GM20000 (cell line): ENCODE measurements at places on chromosomes 6 and 20.

DNA sequence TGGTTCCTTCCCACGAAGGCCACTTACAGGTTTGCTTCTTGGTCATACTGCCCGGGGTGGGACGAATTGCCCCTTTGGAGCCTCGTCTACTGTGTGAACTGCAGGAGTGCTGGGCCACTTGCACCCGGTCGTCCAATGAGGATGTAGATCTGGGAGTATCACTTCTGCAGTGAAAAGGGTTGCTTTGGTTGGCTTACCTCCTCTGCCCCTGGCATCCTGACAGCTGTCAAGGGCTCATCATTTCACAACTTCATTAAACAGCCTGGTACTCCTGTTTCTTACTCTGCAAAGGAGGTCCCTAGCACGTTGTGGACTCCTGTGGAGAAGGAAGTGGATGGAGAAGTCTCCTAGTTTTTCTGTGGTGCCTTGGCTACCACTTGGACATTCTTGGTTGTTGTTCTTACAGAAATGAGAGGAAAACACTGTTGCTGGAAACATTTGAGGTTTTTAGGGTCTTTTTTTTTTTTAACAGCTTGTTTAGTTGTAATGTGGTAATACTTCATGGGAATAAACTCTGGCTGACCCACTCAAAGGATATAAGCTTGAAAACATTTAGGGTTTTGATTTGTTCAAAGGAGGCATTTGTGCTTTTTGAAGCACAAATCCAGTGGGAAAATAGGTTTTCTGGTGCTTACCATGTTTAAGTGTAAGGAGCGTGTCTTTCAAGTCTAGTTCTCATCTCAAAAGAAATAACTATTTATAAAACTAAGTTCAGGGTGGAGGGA, 60.7 kb downstream of the AKAP12 start:
- no peak for DNase-seq

DNA sequence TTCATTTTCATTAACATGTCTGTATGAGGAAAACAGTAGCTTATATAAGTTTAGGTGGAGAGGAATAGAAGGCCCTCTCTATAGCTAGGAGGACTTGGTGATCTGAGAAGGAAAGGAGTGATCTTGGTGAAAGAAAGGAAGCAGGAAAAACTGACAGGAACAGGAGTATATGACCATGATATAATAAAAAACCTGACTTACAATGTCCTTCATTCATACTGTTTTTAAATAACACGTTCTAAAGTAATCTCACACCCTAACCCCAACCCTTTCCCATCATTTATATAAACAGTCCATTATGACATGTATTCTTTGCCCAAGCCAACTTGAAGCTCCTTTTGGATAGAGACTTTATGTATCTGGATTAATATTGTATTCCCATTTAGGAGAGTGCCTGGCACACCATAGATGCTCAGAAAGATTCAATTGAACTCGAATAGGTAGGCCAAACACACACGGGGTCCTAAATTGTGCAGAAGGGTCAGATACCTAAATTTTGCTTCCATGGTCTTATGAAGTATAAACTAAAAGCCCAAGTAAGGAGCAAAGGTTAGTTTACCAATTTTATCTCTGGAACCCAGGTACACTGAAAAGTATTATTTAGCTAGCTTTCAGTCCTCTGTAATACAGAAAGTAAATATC, 75.9 kb downstream of the OR2B2 start:
- no peak for DNase-seq

DNA sequence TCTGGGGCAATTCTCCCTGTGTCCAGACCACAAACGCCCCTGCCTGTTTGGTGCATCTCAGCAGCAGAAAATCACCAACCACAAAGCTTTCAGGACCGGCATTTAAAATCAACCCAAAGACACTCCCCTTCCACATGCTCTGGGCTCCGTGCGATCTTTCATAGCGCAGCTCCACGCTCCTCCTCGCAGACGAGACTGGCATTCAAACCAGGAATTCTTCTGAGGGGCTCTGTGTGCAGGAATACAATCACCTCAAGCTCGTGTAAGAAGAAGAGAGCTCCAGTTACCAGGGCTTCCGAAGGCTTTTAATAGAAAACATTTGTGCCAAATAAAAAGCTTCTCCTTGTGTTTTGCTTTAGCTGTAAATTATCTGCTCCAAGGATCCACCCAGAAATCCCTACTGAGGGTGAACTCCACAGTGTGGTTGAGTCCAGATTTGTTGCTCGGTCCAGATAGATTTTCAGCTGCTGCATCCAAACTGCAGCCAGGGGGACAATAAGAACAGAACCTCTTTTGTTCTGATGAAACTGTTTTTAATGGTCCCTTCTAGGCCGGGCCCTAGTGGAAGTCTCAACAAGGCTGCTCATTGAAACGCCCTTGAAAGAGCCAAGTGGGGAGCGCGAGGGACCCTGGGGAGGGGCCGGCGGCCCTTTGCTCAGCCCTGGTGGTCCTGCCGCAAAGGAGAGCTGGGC, 16.4 kb upstream of the BMP7 start:
- no peak for DNase-seq

GRCh38 chr6:46078294-46078693, 51.5 kb upstream of the ENPP4 start:
- DNase-seq: no peak

- DNase-seq: no peak
Observed at GRCh38 chr6:5081182-5081581, 4.0 kb upstream of the PPP1R3G start.

GRCh38 chr20:58048096-58048702, 180.3 kb downstream of the ANKRD60 start:
- DNase-seq: no peak

GRCh38 chr6:28489366-28490204, 26.0 kb downstream of the GPX6 start:
- DNase-seq: peak; percentile 75

DNA sequence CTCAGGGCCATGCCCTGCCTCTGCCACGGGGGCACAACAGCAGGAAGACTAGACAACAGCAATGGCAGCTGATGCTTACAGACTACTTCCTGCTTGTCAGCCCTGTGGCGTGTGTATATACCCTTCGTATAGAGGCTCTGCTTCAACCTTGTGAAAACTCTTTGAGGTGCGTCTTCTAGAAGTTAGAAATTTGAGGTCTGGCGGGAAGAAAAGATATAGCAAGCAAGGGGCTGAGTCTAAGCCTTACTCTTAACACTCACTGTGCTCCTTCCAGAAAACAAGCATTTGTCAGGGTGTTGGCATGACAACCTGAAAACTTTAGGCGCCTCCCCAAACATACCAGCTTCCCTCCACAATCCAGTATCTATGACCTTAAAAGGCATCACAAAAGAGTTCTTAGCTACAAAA, 33.3 kb downstream of the JPH2 start:
- no peak for DNase-seq

DNA sequence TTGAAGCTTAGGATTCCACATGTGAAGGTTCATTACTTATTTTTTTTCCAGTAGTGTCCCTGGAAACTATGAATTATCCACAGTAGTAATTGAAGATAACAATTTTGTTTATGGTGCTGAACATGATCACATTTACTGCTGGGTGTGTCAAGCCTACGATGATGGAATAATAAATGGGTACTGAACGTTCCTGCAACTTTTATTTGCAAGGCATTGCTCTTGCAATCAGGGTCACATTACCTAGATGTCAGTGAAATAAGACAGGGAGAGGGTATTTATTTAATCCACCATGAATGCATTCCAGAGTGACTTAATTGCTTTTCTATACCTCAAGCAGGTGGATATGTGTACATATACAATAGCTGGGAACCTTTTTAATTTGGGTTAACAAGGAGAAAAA, 27.0 kb upstream of the MLIP start:
- no peak for DNase-seq

DNA sequence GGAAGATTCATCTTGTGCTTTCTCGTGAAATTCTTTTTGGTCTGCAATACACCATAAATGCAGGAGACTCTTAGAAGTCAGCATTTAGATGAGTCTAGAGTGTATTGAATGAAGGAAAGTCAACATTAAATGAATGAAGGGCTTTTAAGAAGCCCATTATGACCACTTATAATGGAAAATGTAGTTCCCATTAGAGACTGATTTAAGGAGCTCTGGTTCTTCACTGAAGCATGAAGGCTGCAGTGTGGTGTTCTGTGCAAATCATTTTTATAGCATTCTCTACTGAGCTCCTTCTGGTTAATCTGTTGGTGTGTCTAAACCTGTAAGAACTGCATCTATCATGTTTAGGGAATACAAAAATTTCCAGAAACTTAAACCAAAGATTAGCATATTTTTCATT, 19.7 kb downstream of the NCOA7 start:
- DNase-seq: no peak

- peak; percentile 76 for DNase-seq
Observed at GRCh38 chr6:107668743-107669474, 155.2 kb downstream of the SCML4 start.

GRCh38 chr6:123519189-123519505, 117.6 kb downstream of the TRDN start:
- DNase-seq: no peak

GRCh38 chr20:25623225-25623735, 534 bp downstream of the NANP start:
- DNase-seq: no peak

GRCh38 chr6:6806844-6807518, 218.5 kb downstream of the LY86 start:
- DNase-seq: no peak

GRCh38 chr6:120965814-120966213, 368.5 kb downstream of the TBC1D32 start:
- no peak for DNase-seq

DNA sequence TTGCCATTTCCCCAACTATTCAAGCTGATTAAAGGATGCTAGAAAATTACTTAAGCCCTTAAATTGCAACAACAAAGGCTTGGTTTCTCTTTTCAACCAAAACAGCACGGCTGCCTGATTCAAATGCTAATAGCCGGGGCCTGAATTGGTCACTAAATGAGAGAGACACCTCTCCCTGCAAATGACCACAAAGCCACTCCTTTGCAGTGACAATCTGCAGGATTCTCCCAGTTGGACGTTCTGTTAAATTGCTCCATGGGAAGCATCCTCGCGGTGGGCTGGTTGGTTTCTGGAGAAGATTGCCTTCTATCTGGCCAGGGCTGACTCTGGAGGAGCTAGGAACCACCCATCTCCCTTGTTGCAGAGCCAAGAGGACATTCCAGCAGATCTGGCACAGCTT, 29.7 kb upstream of the TBXT start:
- no peak for DNase-seq

DNA sequence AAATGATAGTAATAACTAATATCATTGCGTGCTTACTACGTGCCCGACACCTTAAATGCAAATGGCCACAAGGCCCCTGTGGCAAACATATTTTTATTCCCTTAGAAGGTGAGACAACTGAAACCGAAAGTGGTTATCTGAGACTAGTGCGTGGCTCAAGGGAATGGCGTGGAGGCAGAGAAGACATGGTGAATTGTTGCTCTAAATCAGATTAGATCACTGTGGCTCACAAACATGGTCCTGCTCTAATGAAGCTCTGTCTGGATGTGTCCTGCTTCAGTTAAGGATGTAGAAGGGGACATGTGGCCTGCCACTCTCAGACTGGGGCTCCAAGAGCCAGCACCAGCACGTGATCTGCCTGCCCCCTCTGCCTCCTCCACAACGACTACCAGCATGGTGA, 124.2 kb upstream of the GMDS start:
- no peak for DNase-seq

- no peak for DNase-seq
Observed at GRCh38 chr6:169082817-169083507, 170.7 kb downstream of the THBS2 start.

DNA sequence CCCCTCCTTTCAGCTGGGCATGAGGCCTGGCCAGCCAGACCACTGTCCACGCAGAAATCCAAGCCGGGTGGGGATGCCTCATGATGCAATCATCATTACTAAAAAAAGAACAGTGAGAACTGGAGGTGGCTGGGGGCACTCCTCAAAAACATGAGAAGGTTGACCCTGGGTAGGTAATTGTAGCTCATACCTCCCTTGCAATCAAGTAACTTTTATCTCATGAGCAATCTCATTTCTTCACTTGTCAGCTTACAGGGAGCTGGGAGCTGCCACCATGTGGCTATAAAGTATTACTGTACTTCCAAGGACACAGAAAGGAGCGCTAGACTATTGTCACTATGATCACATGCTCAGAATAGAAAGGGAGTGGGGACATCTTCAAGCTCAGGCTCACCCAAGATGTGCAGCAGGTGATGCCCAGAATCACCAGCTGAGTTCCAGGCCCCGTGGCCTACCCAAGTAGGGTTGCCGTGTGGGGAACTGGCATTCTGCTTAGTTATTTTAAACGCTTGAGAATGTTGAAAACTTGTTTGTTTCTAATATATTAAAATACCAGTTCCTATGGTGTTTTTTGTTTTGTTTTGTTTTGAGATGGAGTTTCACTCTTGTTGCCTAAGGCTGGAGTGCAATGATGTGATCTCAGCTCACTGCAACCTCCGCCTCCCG, 3.0 kb upstream of the CDH26 start:
- DNase-seq: no peak

GRCh38 chr20:44610313-44610962, 28.1 kb downstream of the PKIG start:
- no peak for DNase-seq

GRCh38 chr6:25617997-25618396, 34.0 kb upstream of the SCGN start:
- DNase-seq: peak; percentile 39

DNA sequence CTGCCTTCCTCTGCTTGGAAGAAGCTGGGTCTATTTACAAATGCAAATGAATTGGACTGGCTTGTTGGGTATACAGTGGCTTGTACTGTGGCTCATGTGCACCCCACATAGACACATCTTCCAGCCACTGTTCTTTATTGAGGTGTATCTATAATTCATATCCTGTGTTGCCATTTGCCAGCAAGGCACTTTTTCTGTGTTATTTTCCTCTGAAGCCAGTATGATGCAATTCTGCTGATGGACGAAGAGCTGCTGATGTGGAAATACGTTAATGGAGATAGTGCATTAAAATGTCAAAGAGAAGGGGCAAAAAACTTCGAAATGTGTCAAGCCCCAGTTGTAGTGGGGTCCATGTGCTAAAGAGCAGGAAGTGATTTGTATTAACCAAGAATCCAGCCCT, 167.5 kb downstream of the TMEM242 start:
- DNase-seq: no peak

DNA sequence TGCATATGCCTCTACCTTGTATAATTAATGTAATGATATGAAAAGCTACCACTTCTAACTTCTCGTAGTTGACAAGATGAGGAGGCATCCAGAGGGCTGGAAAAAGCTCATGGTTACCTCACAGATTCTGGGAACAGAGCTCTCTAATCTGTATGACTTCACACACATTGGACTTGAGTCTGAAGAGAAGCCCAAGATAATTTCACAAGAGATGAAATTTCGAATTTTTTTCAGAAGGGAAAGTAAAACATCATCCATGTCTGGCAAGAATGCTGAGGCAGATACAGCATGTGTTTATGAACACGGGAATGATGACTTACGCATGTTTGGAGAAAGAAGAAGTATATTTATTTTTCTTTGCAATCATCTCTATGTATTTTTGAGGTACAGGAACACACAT, 141.8 kb upstream of the TENT5A start:
- no peak for DNase-seq

GRCh38 chr6:136599329-136600011, 49.2 kb upstream of the MAP7 start:
- no peak for DNase-seq
